ENCODE measurements at places on chromosomes 2 and 18.

- DNase-seq = no peak
Observed at GRCh38 chr18:78738076-78738690, 241.4 kb upstream of the SALL3 start.

- DNase-seq = no peak
Observed at GRCh38 chr2:6860296-6860695, 5.4 kb downstream of the CMPK2 start.

GRCh38 chr18:76720683-76721082, 101.7 kb upstream of the ZNF236 start:
- no peak for DNase-seq

- DNase-seq = no peak
Observed at GRCh38 chr2:216083464-216084281, 2.0 kb downstream of the TMEM169 start.

DNA sequence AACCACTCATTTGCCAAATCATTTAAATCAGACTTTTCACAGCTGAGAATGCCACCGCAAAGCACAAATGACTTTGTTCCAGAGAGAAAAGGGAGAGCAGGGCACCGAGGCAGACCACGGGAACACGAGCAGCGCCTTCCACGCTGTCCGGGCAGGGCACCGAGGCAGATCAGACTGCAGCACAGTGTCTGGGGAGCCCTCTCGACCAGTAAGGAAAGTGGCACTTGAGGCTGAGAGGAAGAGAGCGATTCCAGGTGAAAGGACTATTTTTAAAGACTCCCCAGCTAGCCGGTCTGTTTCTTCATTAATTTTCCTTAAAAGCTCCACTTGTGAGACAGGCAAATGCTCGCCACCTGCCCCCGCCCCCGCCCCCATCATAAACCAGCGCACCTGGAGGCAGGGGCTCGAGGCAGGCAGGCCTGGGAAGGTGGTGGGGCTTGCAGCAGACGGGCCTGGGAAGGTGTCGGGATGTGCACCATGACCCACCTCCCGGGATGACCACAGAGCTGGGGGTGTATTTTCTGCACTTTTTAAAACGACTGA, 80.9 kb upstream of the CTDP1 start:
- DNase-seq = no peak

All from activated CD8-positive, alpha-beta memory T cell treated with anti-CD3 and anti-CD28 coated beads for 48 hours (primary cell).